ENCODE measurements at places on chromosomes 4 and X.

GRCh38 chr4:169098969-169099690 is 89.1 kb upstream of the CBR4 start:
- DNase-seq = no peak

DNA sequence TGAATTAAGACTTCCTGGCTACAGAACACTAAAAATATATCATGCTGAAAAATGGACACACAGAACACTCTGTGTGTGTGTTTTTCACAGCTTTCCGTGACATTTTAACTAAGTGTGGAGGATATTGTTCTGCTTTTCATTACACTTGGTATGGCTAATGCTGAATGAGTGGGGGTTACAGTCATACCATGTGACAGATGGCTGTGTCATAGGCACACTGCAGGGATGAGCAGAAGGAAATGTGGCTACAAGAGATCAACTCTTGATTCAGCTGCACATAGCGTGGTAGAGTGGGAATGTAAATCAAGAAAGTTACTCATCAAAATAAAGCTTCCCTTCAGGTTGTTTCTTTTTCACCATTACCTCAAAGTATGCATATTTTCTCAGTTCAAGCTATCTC is 669.8 kb downstream of the IQCM start:
- DNase-seq = no peak

- DNase-seq = no peak
Observed at GRCh38 chrX:68238568-68238967, 194.7 kb downstream of the OPHN1 start.

DNA sequence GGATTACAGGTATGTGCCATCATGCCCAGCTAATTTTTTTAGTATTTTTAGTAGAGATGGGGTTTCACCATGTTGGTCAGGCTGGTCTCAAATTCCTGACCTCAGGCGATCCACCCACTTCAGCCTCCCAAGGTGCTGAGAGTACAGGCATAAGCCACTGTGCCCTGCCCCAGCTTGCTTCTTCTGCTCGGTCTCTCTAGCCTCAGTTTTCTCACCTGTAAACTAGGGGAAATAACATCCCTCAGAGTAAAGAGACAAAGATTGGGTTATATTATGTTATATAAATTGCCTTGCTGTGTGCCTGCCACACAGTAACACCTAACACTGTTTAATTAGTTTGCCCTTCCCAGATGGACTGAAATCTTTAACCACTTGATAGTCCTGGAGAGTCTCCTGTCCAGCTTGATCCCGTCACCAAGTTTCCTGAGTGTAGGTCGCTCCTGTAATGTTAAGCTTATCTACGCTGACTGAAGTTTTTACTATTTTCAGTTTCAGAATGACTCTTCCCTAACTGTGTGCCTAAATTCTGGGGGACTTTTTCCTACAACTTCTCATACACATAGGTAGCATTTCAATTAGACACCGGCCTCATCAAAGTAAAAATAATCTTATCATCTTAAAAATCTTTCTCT is 412.7 kb upstream of the TENM3 start:
- peak; percentile 25 for DNase-seq

DNA sequence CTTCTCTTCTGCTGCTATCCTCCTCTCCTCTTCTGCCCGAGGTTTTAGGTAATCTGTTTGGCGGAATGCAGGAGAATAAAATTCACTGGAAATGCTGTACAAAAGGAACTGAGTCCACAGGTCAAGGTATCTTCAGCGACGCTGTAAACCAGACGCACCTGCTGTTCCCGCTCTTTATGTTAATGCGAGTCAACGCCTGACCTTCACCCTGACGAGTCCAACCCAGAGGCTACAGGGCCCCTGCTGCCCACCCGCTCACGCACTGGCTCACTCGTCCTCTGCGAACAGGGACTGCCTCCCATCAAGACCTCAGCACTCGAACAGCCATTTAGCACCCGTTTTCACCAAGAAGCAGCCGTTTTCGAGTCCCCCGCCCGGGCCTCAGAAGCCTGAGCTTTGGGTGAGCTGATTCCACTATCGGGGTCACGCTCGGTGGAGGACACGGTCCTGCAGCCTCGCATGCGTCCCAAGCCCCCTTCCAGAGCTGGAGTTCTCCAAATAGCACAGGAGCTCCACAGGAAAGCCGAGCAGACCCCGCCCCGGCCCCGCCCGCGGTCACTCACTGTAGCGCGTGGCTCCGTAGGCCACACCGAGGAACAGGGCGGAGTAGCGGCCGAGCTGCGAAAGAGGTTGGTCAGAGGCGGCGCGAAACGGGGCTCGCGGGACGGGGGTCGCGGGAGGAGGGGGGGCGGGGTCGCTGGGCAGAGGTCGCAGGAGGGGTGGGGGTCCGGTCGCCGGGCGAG is 556 bp downstream of the ATP5ME start:
- no peak for DNase-seq
